ENCODE measurements at places on chromosomes 13 and 19.

DNA sequence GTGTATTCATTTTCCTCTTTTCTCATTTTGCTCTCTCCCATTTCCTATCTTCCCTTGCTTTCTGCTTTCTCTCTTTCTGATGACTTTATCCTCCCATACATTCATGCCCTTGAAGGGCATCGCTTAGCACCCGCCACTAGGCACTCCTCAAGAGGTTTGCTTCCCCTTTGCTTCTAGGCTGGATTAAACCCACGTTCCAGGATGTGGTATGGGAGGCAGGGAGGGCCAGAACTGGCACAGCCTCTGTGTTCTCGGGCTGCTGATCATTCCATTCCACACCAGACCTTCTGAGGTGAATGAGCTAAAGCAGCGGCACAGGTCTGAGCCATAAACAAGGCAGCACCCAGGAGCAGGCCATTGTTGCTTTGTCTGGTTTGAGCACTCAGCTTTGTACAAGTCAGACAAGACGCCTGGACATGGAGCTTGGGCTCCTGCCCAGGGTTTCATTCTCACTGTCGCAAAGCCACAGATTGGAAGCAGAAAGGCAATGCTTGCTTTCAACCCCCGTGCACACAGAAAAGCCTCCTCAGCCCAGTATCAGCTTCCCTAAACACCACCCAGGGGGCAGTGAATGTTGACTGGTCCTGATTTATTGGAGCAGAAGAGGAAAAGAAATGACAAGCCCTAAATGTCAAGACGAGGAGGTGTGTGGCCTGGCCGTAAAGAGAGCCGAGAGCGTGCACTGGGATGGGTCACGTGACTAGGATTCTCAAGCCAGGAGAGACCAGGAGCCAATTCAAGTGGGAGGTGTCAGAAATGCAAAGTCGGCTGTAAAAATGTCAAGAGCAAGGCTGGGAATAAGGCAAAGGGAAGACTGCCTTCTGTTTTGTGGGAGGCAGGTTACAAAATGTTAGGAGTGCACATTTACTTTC, 218.0 kb upstream of the SERP2 start:
- peak; percentile 54 for DNase-seq

DNA sequence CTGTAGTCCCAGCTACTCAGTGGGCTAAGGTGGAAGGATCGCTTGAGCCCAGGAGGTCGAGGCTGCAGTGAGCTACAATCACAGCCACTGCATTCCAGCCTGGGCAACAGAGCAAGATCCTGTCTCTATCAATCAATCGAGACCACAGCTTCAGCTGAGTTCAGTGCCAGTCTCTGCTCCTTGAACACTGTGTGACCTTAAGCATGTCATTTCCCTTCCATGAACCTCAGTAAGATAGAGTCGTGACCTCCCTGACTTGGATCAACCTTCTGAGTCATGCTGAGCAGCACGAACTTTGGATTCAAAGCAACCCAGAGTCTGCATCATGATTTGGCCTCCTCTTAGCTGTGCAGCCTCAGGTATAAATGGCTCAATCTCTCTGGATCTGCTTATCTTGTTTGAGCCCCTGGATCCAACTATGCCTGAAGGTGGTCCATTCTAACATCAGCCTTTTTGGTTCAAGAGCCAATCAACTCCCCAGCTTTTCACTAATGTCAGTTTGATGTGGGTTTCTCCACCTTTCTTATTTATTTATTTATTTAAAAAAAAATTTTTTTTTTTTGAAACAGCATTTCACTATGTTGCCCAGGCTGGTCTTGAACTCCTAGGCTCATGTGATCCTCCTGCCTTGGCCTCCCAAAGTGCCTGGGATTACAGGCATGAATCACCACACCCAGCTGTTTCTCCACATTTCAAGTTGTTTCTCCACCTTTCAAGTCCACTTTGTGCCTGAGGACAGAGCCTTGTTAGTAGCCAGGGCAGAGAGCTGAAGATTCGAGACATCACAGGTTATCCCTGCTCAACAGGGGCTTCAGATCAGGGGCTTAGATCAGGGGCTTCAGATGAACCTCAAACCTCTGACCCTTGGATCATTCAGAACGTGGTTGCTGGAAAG, 26.4 kb downstream of the PTPRS start:
- peak; percentile 24 for DNase-seq

GRCh38 chr13:39982745-39983144, 327.3 kb downstream of the COG6 start:
- DNase-seq, result no peak

DNA sequence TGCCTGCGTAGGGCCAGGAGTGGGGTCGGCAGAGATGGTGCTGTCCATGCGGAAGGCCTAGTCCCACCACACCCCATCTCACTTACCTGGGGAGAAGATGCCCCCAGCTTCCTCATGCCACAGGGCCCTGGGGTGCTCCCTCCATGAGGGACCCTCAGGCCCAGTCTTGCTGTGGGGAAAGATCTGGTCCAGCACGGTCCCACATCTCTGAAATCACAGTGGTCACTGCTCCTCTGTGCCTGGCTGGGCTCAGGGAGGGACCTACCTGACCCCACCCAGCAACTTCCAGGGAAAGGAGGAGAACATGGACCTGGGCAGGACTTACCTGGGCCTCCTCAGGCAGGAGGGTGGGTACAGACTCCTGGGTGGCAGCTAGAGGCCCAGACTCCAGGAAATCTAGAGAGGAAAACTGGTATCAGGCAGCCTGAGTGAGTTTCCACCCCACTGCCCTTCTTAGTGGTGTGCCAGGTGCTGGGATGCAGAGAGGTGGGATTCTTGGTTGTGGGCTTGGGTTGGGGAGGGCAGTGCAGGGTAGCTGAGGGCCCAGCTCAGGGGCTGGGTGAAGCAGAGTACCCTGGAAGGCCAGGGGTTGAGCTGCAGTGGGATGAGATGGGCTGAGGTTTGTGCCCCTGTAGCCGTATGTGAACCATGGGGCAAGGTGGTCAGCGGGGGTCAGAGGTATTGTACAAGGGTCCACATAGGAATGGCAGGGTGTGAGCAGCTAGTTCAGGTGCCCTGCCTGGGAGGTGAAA, 3.8 kb downstream of the MZF1 start:
- DNase-seq, result no peak

DNA sequence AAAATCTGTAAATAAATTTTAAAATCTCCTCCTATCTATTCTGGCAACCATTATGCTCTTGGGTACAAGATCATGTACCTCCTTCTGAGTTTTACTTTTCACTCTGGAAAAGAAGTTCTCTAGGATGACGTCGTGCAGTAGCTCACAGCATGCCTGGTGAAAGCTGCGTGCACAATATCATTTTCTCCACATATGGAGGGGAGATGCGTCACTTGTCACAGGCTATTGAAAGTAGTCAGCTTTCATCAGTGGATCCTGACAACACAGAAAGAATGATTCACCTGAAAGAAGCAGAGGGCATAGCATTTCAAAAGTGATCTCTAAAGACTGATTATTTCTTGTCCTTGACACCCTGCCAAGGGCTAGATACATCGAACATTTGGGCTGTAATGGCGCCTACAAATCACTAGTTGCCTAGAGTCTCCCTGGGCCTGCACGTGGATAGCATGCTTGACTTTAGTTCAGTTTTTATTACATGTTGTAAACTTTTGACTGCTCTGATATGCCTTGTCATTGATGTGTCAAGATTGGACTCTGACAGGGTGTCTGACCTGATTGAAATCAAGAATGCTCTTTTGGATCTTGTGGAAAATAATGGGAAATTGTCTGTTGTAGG, 1365.6 kb downstream of the OLFM4 start:
- DNase-seq, result no peak

DNA sequence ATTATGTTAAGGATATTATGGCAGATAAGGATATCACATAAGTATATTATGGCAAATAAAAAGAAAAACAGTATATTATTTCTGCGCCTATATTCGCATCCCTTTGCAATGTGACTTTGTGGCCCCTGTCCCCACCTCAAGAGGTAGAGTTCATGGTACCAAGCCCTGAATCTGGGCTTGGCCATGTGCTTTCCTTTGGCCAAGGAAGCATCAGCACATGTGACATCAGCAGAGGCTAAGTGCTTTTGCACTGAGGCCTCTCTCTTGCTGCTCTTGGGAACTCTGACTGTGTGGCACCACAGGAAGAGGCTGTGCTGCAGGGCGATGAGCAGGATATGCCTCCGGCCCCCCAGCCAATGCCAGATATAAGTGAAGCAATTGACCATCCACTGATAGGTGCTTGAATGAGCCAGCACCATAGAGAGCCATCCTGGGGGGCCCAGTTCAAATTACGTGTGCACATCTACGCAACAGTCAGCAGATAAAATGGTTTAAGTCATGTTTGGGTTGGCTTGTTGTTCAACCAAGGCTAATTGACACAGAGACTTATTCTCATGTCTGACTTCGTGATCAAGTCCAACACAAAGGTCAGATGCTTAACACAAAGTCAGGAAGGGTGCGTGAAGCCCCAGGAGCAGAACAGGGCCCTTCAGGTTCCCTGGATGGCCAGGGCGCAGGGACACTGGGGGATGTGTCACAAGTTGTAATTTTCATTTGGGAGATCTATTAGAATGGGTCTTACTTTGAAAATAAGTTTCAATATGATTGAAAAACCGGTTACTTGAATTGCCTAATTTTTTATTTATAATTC, 173.3 kb downstream of the COL4A1 start:
- no peak for DNase-seq

- DNase-seq, result no peak
These were observed 168.2 kb downstream of the TEX29 start for GRCh38 chr13:111488486-111489132.

DNA sequence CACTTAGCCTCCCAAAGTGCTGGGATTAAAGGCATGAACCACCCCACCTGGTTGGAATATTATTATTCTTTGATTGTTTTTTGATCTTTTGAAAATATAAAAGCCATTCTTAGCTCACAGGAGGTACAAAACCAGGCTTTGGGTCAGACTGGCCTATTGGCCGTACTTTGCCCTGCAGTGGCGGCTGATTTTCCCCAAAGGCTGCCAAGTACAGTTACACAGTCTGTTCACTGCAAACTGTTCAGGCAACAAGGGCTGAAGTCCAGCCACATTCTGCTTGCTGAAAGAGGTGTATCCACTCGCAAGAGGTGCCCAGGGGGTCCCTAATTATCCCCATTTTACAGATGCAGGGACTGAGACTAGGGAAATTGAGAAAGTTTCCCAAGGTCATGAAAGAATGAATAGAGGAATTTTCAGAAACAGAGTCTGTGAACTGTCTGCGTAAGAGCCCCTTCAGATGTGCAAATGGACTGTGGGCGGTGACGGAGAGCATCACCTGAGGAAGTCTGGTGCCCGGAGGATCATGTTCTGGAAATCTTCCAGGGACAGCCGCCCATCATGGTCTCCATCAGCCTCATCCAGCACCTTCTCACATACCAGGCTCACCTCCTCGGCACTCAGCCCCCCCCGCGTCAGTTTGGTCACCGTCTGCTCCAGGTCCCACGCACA, 9.0 kb downstream of the CIB3 start:
- no peak for DNase-seq

DNA sequence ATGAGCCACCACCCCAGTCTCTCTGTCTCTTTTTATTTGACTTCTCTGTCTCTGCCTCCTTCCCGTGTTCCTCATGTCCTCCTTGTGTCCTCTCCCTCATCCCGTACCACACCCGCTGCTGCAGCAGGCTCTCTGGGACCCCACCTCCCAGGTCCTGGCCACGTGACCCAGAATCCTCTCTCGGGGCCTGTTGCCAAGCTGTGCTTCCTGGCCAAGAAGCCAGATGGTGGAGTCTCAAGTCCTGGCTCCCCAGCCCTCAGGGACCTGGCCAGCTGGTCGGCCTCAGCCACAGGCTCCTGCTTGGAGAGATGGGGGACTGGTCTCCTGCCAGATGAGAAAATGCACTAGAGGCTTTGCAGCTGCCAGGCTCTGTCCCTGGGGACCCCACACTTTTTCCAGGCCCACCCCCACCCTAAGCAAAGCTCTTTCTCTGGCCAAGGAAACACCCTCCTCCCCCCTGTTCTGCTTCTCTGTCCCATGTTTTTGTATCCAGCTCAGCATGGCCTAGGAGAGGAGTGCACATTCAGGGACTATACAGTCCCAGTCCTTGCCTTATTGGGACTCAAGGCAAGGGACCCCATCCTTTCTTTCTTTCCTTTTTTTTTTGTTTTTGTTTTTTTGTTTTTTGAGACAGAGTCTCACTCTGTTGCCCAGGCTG, 34.3 kb upstream of the SHKBP1 start:
- DNase-seq, result peak; percentile 80

GRCh38 chr13:31951215-31951678, 80.3 kb upstream of the FRY start:
- DNase-seq, result peak; percentile 74

- no peak for DNase-seq
These were observed 15.5 kb downstream of the MKNK2 start for GRCh38 chr19:2035590-2035991.

- no peak for DNase-seq
These were observed 41.2 kb upstream of the USPL1 start for GRCh38 chr13:30576528-30576927.

DNA sequence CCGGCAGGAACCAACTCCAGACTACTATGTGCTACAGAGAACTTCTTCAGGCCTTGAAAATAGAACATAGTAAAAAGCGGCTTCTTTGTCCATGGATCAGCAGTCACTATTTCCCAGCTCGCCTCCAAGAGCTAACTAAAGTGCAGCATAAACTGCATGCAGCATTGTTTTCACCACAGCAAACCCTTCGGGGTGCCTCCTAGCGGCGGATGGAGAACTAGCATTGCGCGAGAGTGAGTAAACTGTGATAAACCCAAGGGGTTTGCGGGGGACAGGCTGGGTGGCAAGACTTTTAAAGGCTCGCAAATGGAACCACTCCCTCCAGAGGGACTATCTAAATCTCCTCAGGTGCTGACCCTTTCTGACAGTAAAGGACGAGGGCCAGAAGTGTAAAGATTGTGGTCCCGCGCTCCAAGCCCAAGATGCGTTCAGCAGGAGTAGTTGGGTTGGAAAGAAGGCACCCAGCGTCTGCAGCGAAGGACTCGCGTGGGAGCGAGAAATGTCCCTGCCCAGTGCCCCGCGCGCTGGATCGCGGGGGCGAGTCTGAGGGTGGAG, 21.5 kb upstream of the SGCG start:
- peak; percentile 42 for DNase-seq

GRCh38 chr13:111269508-111269907, 50.9 kb upstream of the TEX29 start:
- DNase-seq, result no peak

GRCh38 chr19:45164577-45165335, 4.0 kb upstream of the NKPD1 start:
- DNase-seq, result peak; percentile 61

DNA sequence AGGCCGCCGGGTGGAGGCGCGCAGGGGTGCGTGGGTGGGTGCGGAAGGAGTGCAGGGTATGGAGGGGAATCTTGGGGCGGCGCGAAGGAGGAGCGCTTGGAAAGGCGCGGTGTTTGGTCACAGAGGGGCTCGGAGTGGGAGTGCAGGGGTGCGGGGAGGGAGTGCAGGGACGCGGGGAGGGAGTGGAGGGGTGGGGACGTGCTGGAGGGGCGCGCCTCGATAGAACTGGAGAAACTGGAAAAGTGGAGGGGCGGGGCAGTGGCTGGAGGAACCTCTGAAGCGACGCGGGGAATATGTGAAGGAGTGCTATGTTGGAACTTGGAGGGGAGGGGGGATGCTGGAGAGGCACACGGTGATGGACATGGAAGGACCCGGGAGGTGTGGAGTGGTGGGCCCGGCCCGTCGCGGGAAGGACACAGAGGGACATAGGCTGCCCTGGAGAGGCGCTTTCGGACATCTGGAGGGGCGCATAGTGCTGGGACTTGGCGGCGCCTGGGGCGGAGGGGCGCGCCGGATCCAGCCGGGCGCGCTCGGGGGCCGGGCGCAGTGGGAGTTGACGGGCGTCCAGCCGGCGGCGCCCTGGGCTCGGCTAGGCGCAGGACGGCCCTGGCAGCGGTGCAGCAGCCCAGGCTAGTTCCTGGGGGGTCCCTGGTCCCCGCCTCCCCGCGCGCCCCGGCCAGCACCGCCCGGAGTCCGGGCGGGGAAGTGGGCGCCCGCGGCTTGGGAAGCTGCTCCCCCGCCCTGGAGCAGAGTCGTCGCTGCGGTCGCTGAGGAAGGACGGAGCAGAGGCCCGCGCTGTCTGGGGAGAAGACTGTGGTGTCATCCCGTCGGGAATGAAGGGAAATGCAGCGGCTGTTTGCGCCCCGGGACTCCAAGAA, 20.8 kb upstream of the SGCG start:
- DNase-seq, result no peak

Data from AG10803 (cell line).